ENCODE measurements at places on chromosomes 2 and 18. TPM values are rescaled to one million over a fixed set of nuclear protein-coding genes. Genes with fewer than 3 reads are reported as not detected.

- DNase-seq, result no peak
These were observed 457.3 kb downstream of the XIRP2 start for GRCh38 chr2:167345559-167345958.

GRCh38 chr2:170361090-170361936 lies 183.4 kb downstream of the MYO3B start:
- DNase-seq, result peak; percentile 76

DNA sequence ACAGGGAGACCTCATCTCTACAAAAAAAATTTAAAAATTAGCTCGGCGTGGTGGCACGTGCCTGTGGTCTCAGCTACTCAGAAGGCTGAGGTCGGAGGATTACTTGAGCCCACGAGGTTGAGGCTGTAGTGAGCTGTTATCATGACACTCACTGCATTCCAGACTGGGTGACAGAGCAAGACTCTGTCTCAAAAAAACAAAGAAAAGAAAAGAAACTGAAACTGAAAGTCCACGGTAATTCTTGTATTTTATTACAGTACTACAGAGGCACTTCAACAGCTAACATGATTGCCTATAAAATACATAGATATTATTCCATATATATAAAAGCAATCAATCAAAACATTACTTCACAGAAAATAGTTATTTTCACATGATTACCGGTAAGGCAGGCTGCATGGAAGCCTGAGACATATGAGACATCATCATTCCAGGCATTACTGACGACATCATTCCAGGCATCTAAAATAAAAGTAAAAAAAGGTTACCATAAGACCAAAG lies 23.1 kb downstream of the PRPF40A start:
- peak; percentile 70 for DNase-seq

- DNase-seq, result peak; percentile 77
These were observed 39.4 kb downstream of the MAP4K4 start for GRCh38 chr2:101736861-101737291.

The POTEC gene
- total RNA-seq, result not detected

- no peak for DNase-seq
These were observed 385.4 kb upstream of the SYT4 start for GRCh38 chr18:43662657-43663056.

DNA sequence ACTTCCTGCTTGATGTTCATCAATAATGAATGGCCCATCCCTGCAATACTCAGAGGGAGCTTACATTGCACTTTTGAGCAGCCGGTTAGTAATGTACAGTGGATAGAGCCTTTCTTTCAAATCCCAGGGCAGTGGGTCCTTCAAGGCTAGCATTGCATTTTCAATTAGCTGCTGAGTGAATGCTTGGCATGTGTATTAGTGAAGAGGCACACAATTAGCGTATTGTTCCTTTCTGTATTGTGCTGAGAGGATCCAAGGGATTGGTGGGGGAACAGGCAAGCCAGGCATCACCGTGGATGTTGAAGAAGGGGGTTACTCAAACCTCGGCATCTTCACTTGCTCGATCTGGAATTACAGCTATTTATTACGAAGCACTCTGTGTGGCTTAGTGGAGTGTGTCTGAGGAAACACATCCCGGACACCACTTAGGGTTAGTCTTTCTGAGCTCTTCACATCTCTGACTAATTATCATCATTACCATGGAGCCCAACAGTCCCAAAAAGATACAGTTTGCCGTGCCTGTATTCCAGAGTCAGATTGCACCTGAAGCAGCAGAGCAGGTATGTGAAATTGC lies at the start of gene PPP1R1C:
Gene PPP1R1C (plus strand): TSS at position 222 of the 574 bp plus-strand sequence. CDS start 258 bp downstream, at position 480.
- DNase-seq, result no peak

DNA sequence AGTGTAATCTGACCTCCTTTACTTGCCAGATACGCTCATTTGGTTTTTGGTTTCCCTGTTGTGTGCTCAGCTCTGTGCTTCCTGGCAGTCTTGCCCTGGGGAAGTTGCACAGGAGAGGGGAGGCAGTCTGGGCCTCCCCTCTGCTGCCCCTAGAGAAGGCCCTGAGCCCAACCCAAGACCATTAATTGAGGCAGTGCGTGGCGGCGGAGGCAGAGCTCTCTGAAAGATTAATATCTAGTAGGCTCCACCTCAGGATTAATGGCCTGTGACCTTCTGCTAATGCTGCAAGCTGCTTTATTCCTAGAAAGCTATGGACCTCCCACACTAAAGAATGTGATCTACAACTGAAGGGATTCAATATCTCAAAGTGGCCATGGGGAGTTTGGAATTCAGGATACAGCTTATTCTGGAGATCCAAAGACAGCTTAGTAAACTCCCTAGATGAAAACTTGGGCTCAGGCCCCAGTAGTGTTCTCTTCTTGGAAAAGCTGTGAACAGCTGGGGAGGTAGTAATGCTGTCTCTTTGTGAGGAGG lies 41.4 kb upstream of the MAPRE2 start:
- DNase-seq, result no peak

DNA sequence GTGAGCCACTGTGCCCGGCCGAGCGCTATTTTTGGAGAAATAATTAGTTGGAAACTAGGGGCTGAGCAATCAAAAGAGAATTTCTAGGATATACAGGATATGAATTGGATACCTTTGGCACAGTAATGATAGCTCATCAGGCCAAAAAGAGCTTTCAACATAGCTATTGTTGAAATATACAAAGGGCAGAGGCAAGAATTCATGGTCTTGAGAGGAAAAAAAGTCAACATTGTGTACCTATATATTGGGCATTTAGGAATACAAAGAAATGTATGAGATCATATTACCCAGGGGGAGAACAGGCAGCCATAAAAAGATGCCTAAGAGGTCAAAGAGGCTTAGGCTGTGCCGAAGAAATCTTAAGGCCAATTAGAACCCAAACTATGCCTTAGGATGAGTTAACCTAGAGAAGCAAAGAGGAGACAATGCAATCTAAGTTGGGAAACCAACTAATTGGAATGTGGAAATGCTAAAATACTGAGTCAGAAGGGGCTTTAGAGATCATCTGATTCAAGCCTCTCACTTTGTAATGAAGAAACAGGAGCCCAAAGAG lies 99.0 kb downstream of the RBBP8 start:
- DNase-seq, result no peak

The FOXI3 gene
- total RNA-seq, result not detected

GRCh38 chr2:50026236-50026635 lies 871.9 kb upstream of the FSHR start:
- no peak for DNase-seq

The HTRA2 gene
- total RNA-seq, result 47.7 TPM

The SCN7A gene
- not detected for total RNA-seq

DNA sequence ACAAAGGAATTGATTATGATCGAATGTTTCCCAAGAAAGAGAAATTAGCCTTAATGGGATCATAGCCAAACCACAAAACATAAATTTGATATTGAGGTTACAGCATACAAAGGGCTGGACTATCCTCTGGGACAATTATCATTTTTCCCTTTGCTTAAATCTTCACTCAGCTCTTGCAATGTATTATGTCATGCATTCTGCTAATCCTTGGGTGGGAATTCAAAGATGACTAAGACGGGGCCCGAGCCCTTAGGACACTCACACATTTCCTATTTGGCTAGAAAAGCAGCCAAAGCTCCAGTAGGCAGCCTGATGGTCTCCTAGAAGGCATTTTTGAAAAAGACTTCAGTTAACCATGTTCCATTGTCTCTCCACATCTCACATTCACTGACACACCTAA lies 17.2 kb upstream of the NMI start:
- DNase-seq, result no peak

- DNase-seq, result no peak
These were observed 5.6 kb downstream of the HAAO start for GRCh38 chr2:42786561-42787345.

DNA sequence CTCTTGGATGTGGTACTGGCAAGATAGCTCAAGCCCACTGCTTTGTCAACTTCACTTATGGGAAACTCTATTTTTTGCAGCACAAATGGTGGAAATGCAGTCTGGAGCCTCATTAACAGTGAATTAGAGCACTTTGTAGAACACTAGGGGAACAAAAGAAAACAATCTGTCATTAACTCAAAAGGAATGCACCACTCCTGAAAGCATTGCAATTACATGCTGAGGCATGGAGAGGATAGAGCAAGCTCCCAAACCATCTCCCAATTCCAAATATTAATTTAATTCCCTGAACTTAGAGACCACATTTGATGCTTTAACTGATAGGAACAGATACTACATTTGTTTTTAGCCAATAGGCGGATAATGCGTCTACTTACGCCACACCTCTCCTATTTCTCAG lies 32.8 kb upstream of the TANC1 start:
- no peak for DNase-seq

The SNORC gene
- total RNA-seq, result 0.87 TPM

- no peak for DNase-seq
These were observed 210.9 kb downstream of the TWIST2 start for GRCh38 chr2:239058766-239059165.

- peak; percentile 47 for DNase-seq
These were observed 2.2 kb upstream of the SERTAD2 start for GRCh38 chr2:64655873-64656272.

- DNase-seq, result peak; percentile 52
These were observed 35.5 kb downstream of the ITGA6 start for GRCh38 chr2:172462849-172463381.

The POTEE gene
- total RNA-seq, result 0.50 TPM

The ARHGEF33 gene
- 0.39 TPM for total RNA-seq

DNA sequence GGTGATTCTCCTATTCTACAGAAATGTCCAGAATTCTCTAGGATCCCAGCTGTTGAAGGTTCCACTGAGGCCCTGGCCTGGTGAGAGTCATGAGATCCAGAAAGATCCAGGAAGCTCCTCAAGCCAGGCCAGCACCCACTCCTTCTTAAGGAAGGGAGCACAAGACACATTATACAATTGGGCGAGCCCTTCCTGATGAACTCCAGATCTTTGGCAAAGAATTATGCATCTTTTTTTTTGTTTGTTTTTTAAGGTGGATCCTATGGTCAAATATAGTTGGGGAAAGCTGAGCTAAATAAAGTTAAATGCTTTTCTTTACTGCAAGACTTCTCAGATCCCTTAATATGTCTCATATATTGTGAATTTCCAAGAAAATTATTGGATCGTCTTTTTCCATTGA lies 37.0 kb upstream of the LOXHD1 start:
- DNase-seq, result no peak

- DNase-seq, result no peak
These were observed 108.0 kb downstream of the TWIST2 start for GRCh38 chr2:238955648-238956531.

The UGT1A9 gene
- not detected for total RNA-seq

DNA sequence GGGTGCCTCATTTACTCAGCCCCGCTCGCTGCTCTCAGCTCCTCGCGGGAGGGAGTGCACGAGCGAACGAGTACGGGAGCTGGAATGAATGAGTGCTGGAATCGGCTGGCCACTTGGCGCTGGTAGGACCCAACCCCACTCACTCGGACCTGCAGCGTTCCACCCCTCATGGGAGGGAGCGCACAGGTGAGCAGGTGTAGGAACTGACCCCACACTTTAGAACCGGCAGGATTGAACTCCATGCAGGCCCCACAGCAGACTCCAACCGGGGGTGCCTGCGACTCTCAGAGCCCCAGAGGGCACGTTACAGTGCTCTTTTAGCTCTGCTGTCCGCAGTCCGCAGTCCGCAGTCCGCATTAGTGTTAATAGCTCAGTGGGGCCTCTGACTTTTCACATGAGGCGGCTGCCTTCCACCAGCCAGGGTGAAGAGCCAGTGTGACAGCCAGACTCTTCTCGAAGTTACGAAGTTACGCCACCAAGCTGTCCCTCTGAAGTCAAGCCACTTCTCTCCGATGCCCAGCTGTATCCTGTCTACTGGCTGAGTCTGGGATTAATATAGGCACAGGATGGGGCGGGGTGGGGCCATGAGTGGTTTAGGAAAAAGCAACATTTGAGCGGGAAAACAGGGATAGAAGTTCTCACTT lies 102.7 kb upstream of the ARHGAP15 start:
- DNase-seq, result no peak

- DNase-seq, result no peak
These were observed 522.5 kb downstream of the GALR1 start for GRCh38 chr18:77772177-77772576.

GRCh38 chr18:20971886-20972267 lies 139.7 kb downstream of the ROCK1 start:
- no peak for DNase-seq

The CAPN13 gene
- not detected for total RNA-seq

The CREG2 gene
- total RNA-seq, result not detected

The LYG1 gene
- total RNA-seq, result 0.86 TPM

GRCh38 chr2:126777620-126777978 lies 121.1 kb upstream of the TEX51 start:
- no peak for DNase-seq

DNA sequence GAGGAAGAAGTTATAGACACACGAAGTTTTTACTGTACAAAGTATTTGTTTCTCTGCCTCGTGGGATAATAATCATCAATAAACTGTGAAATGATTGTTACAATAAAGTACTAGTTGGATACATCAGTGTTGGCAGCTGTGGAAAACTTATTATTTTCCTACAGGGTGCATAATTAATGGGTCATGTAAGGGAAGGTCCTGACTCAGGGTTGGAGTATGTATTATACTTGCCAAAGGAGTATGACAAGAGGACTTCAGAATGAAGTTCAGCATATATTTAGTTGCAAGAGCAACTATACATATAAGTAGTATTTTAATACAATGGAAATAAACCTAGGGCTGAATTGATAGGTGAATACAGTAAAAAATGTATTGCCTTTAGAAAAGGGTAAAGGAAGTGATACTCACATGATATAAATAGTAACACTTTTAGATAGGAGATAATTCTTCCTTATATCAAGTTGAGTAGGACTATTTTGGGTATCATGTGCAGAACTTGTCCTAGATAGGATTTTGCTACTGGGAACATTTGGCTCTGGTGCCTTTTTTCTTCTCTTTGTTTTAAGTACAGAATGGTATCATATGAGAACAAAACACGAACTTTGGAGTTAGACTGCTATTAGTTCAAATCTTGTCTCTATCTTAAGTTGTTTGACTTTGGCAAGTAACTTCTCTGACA lies 79.1 kb downstream of the PLCL1 start:
- no peak for DNase-seq

The ARHGEF4 gene
- 1.2 TPM for total RNA-seq

- DNase-seq, result peak; percentile 49
These were observed 1.6 kb upstream of the KLF7 start for GRCh38 chr2:207167099-207167923.

The MC5R gene
- total RNA-seq, result not detected

GRCh38 chr2:237868631-237869342 lies 9.4 kb downstream of the RAMP1 start:
- peak; percentile 39 for DNase-seq

The ZBTB7C gene
- not detected for total RNA-seq

The ANTXR1 gene
- total RNA-seq, result not detected

- no peak for DNase-seq
These were observed 6.9 kb upstream of the EPB41L5 start for GRCh38 chr2:120005834-120006521.

The NPPC gene
- 0.46 TPM for total RNA-seq

DNA sequence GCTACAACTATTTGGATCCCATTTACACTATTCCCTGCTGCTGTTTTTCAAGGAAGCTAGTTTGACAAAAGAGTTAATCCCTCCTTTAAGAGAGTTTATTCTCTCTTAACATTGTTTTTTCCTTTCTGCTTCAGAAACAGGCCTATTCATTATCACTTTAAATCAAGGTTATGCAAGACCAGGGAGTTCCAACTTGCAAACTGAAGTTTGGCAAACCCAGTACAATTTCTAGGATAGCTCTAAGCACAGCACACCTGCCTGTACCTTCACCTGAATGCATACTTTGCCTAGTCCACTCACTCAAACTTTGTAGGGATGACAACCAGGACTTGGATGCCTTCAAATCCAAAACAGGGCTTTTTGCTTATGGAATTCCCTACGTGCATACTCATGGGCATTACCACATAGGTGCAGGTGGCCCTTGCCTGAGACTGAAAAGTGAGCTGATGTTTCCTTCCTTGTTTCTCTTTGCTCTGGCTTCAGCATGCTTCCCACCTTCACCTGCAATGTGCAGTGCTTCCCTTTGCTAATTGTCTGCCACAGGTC lies 193.8 kb upstream of the MMADHC start:
- DNase-seq, result no peak

Measured in activated CD4-positive, alpha-beta T cell treated with anti-CD3 and anti-CD28 coated beads for 36 hours (primary cell).